ENCODE measurements at places on chromosomes 7 and 10.

DNA sequence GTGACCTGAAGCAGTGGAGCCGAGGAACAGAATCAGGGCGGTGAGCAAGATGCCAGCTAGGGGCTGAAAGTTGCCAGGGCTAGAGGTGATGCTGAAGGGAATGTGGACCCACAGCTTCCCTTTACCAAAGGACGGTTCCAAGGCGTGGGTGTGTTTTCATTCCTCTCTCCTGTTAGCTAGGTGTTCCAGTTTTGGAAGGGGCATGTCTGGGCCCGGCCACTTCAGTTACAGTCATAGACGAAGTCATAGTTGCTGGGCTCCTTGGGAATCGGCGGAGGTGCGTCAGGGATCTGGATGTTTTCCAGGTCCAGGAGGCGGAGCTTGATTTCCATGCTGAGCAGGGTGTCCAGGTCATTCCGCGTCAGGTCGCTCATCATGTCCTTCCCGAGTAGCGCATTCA, 131.0 kb upstream of the AOAH start:
- DNase-seq = no peak

DNA sequence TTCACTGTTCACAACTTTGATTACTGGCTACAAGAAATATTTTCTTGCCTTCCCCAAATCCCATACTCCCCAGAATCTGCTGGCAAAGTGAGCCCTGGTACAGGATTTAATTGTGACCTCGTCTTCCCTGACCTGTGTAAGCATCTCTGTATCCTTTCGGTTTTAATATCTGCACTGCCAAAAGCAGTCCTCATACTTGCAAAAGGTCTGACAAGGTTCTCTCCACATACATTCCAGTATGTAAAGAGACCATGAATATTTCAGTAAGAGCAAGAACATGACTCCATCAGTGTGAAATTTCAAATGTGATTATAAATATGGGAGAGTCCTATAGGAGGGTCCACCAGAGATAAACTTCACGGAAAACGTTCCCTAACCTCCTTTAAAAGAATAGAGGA, 134.0 kb upstream of the TCF7L2 start:
- no peak for DNase-seq

DNA sequence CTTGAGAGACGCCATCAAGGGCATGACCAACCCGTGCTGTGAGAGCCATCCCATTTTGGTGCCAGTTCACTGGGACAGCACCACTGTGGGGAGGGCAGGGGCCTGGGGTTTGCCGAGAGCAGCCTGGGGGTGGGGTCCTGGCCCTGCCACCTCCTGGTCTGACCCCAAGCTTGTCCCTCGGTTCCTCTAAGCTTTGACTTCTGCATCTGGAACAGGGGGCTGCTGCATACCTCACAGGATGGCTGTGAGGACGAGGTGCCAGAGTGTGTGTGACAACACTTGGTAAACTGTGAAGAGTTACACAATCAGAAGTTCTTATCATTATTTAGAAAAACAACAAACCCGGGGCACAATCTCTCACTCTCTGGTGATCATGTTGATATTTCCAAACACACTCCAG, 89.9 kb downstream of the CRTAC1 start:
- no peak for DNase-seq

- no peak for DNase-seq
Measured at GRCh38 chr10:20274571-20274970, 458.3 kb downstream of the PLXDC2 start.

GRCh38 chr10:110458266-110458920, 39.3 kb upstream of the DUSP5 start:
- DNase-seq = no peak

DNA sequence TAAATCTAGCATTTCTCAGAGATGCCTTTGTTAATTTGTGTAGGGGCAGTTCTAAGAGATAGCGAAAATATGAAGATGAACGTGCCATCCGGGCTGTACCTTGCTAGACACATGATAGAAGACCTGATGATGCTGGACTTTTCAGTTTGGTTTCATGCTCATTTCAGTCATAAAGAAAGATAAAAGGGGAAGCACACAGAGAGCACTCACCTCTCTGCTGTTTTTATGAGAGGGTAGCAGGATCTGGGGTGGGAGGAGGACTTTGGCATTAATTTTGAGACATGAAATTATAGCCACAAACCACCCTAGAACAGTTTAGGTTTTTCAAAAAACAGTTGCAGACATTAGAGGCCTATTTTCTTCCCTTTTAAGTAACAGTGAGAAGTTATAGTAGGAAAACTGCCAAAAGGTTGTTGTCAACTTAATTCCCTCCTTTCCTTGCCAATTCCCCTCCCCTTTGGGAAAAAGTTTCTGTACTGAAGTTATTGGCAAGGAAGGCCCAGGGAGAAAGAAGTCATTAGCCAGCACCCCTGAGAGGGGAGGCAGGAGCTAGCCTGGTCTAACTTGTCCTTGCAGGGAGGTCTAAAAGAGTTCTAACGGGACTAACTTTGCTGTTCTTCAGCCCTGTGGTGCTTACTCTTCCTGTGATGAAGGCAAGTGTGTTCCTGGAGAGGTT, 2.6 kb downstream of the ST7 start:
- DNase-seq = no peak

DNA sequence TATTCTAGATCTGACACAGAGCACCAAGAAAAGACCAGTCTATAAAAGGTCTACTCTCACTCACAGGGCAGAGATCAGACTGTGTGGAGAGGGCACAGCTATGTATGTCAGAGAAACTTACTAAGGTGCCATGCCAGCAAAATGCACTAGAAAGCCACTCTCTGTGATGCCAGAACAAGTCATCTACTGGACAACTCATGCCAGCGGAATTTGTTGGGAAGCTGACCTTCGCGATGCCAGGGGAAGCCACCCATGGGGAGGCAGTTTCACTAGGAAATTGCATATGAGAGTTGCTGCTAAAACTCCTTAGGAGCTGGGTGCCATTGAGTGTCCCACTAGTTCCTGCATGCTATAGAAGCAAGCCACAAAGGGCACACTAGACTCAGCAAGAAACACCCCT, 58.5 kb downstream of the MICU1 start:
- no peak for DNase-seq

GRCh38 chr10:8079126-8079525, 24.6 kb downstream of the GATA3 start:
- DNase-seq = no peak

- DNase-seq = no peak
Measured at GRCh38 chr7:47382200-47382599, 199.7 kb downstream of the TNS3 start.

DNA sequence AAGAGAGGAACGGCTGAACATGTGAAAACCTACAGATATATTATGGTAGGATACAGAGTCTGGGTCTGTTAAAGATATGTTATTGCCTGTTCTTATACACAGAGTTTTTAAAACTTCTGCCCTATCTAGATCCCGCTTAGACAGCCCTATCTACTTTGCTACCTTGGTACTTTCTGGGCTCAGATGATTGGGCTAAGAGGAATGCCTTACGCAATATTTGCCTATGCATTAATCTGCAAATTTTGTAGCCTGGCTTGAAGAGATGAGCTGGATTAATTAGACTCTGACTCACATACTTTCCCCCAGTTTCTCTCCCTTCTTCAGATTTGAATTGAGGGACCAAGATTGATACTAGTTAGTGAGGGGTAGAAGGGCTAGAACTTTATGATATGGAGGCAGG, 33.6 kb upstream of the A1CF start:
- DNase-seq = no peak

GRCh38 chr10:75717126-75717916, 285.9 kb downstream of the LRMDA start:
- no peak for DNase-seq

GRCh38 chr10:89478739-89479654, 56.4 kb downstream of the SLC16A12 start:
- DNase-seq = no peak

DNA sequence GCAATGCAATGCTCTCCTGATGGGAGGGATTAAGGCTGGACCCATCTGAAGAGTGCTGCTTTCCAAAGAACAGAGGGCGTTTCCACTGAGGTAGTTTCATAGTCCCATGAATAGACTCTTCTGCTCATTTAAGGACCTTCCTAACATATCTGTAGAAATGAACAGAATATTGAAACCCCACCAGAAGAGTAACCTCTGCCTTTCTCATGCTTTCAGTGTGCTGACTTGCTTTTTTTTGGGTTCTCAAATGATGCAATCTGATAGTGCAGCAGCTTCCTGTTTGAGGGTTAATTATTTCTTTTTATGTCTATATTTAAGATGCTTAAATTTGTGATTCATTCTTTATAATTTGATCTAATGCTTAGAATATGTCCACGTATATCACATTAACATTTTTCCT, 82.2 kb downstream of the GATA3 start:
- DNase-seq = no peak

DNA sequence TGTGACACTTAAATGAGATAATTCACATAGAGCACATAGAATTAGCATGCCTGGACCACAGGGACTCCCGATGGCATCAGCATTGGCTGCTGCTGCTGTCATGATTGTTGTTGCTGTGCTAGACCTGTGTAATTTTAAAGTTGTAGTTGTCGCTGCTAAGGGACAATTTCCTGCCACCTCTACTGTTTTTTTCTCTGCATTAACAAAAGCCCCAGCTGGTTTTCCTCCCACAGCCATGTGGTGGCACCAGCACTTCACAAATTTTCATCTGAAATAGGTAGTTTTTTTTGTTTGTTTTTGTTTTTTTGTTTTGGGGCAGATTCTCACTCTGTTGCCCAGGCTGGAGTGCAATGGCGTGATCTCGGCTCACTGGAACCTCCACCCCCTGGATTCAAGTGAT, 25.4 kb upstream of the PRXL2A start:
- DNase-seq = peak; percentile 9

- DNase-seq = no peak
Measured at GRCh38 chr7:7002418-7003062, 176.5 kb upstream of the CCZ1B start.

DNA sequence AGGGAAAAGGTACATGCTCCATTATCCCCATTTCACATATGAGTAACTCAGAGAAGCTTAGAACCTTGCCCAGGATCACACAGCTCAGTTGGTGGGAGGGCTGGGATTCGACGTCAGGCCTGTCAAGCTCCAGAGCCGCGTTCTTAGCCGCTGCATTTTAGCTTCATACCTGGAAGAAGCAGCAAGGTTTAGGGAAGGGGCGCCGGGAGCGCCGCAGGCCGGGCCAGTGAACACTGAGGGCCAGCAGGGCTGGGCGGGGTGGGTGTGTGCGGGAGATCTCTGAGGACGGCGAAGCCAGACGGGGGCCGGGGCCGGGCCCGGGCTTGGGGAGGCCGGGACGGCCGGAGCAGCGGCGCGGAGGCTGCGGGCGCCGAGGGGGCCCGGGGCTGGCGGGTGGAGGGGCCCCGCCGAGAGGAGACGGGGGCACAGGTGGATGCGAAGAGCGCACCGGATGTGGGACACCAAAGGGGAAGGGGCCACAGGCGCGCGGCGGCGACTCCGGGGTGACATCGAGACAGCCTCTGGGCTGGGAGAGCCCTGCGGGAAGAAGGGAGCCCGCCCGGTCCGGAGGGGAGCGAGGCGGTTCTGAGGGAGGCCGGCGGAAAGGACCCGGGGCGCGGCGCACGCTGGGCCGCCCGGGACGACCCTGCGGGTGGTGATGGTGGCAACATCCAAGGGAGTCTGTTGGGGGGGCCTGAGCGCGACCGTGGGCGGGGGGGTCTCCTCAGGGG, 498 bp downstream of the NDST2 start:
- DNase-seq = peak; percentile 51

- DNase-seq = no peak
Measured at GRCh38 chr10:103676058-103676785, 179.2 kb downstream of the SH3PXD2A start.

DNA sequence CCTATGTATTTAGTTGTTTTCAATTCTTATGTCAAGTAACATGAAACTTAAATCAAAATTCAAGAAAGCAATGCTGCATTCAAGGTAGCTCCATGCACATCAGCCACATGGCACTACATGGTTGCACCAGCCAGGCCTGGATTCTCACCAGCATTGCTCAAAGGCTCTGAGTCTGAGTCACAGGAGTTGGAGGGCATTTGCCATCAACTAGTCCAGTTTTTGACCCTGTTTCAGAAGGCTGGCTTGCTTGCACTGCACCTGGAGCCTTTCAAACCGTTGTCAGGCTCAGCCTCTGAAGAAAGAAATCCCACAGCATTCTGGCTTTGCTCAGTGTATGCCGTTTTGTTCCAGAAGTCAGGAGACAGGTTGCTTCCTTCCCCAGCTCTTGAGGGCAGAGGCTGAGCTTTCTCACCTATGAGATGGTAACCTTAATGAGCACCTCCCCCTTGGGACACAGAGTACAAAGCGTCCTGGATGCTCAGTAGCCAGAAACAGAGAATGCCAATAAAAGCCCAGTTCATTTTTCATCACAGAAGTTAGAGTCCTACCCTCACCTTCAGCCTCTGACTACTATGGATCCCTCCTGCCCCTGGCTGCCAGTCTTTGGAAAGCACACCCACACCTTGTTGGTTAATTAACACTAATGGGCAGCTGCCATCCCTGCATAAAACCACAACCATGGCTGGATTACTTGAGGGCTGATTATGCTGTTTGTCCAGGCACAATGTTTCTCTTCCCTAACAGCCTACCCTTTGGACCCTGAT, 288.4 kb upstream of the LRRTM3 start:
- DNase-seq = no peak

DNA sequence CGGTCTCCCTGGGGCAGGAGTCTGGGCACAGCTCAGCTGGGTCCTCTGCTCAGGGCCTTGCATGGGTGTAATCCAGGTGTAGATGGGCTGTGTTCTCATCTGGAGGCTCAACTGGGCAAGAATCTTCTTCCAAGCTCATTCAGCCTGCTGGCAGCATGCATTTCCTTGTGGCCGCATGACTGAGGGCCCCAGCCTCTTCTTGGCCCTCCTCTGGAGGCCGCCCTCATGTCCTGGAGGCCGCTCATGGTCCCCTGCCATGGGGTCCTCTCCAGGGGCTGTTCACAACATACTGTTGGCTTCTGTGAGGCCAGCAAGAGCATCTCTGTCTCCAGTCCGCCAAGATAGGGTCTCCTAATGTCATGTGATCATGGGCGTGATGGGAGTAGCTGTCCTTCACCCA, 437.5 kb upstream of the FOXK1 start:
- DNase-seq = no peak

GRCh38 chr7:157112706-157113105, 26.0 kb upstream of the UBE3C start:
- DNase-seq = no peak

GRCh38 chr7:76392531-76393115, 16.9 kb downstream of the SSC4D start:
- DNase-seq = no peak

DNA sequence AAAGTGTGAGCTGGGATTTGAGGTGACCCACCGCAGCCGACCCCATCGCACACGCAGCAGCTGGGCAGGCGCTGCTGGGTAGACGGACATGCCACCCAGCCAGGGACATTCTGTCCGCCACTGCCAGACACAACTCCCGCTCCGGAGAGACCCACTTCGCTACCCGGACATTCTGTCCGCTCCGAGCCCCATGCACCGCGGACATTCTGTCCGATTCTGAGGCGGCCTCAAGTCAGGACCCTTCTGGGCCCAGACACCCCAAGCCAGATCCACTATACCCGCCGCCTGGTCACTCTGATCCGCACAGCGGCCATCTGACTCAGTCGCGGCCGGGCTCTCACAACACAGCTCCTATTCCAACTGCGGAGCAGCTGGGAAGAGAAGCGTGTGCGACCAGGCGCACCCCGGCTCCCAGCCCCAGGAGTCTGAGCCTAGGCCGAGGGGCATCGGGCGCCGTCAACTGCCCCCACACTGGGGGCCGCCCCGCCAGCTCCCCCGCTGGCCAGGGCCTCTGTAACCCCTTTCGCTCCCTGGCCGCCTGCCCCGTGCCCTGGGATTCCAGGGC, 763 bp downstream of the PITX3 start:
- DNase-seq = no peak

- DNase-seq = no peak
Measured at GRCh38 chr7:94391726-94392392, 2.8 kb upstream of the COL1A2 start.

- no peak for DNase-seq
Measured at GRCh38 chr10:48804740-48805182, 120.1 kb downstream of the WDFY4 start.

- DNase-seq = no peak
Measured at GRCh38 chr7:31059551-31059950, 7.4 kb downstream of the ADCYAP1R1 start.

Data from T-helper 9 cell (primary cell).